ENCODE measurements at places on chromosomes 7 and 10.

DNA sequence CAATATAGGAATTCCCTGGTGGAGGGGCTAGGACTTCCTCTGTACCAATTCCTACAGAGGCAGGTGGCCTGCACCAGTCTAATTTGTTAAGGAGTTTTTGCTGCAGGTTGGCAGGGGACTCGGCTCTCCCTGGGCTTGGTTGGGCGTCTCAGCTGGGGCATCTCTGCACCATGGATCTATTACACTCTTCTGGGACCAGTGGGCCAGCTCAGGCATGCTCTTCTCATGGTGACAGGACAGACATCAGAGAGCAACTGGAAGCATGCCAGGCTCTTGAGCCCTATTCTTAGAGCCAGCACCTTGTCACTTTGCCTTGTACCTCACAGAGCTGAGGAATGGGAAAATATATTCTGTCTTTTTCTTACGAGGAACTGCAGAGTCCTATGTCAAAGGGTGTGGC lies 74.6 kb downstream of the SH2D4B start:
- DNase-seq, result no peak

DNA sequence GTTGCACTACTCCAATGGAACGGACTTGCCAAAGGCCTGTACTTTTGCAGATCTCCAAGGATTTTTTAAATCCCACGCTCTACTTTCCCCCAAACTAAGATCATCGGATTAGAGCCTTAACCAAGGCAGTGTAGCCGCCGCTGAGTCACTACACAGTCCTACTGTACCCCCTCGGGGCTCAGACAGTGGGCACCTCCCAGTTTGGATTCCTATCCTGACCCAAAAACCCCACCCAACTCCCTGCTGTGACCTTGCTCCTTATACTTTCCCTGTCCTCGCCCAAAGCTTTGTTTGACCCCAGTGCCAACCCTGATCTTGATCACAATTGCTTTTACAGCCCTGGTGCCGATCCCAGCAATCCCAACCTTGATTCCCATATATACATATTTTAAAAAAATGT lies 17.5 kb upstream of the PLAU start:
- DNase-seq, result no peak

DNA sequence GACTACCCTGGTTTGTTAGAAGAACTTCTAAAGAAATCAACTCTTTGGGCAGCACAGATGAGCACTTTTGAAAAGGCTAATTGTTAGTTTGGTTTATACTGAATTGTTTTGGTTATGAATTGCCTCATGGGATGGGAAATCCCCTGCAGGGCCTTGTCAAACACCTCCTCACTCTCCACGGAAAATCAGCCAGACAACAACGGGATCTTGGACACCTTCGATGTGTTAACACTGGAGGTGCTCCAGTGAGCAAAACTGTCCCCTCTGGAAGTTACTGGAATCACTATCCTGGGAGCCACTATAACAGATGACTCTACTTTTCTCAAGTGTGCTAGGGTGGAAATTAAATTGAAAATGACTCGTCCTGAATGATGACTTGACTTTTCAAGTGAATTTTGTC lies 38.7 kb downstream of the CDK6 start:
- DNase-seq, result no peak

DNA sequence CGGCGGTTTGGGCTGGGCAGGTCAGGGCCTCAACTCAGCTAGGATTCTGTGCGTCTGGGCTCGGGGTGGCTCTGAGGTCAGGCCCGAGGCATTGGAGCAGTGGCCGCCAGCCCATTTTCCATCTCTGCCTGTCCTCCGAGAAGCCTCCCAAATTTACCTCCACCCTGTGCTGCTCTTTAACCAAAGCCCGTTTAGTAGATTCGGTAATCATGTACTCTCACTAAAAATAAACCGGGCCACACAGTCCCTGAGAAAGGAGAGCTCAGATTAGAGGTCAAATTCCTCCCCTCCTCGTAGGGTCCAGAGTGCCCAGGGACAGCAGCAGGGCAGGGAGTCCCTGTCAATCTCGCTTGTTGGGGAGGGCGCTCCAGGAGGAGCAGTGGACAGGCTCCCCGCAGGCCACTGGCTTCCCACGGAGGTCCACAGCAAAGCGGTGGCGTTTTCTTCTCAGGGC lies 88.7 kb upstream of the CHST15 start:
- DNase-seq, result no peak

- peak; percentile 41 for DNase-seq
These were observed 8.4 kb downstream of the FAM237B start for GRCh38 chr7:90312745-90313144.

- DNase-seq, result no peak
These were observed 37.1 kb downstream of the SKIDA1 start for GRCh38 chr10:21488246-21488956.

DNA sequence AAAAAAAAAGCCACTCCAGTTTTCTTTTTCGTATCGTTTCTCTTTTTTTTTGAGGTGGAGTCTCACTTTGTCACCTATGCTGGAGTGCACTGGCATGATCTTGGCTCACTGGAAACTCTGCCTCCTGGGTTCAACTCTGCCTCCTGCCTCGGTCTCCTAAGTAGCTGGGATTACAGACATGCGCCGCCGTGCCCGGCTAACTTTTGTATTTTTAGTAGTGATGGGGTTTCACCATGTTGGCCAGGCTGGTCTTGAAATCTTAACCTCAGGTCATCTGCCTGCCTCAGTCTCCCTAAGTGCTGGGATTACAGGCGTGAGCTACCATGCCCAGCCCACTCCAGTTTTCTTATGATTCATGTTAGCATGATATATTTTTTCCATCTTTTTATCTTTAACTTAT lies 92.7 kb downstream of the ANKRD61 start:
- DNase-seq, result no peak

- DNase-seq, result no peak
These were observed 24.6 kb upstream of the BMPER start for GRCh38 chr7:33880787-33881186.

- no peak for DNase-seq
These were observed 51.5 kb downstream of the HK1 start for GRCh38 chr10:69329721-69330178.

All from pons (tissue), 1 donor.